Stimulated activated CD8-positive, alpha-beta memory T cell treated with anti-CD3 and anti-CD28 coated beads, Interleukin-4, amount 100 ng/mL, for 1 hour (primary cell): ENCODE measurements at places on chromosomes 6 and 20.

DNA sequence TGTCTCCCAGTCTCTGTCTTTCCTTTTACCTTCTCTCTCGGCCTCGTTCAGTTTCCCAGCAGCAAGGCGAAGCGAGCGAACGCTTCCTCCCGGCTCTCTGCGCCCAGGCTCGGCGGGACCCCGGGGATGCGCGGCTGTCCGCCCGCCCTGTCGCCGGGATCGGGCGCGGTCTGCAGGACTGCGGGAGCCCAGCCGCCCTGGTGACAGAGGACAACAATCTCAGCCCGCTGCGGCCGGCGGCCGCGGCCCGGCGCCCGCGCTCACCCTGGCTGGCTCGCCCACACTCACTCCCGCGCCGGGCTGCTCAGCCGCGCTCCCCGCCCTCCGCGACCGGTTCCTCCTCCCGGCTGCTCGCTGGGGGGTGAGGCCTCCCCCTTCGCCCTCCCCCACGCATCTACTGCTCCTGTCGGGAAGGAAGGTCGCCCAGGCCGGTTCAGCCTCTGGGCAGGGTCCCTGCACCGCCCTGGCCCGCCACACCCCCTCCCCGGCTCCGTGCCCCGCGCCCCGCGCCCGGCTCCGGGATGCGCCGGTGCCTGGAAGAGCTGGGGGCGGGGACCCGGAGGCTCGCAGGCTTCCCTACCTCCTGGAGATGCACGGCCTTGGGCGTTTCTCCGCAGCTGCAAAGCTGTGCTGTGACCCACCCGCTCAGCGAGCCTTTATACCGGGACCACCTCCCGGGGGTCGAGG is 410 bp downstream of the SYNE1 start:
- no peak for DNase-seq

GRCh38 chr6:13300643-13301590 is 27.4 kb downstream of the TBC1D7 start:
- DNase-seq: no peak

DNA sequence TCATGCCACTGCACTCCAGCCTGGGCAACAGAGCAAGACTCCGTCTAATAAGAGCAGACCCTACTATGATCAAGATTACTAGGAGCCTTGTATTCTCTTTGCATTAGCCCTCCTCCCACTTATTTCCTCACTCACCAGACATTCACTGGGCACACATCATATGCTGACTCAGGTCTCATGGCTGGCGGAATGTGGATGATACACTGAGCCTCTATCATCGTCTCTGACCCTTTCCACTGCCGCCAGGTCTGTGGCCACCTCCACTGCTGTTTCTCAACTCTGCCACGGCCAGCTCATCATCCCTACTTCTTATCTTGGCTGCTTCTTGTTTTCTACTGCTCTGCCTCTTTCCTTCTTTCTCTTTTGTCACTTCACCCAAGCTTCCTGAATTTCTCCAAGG is 161.0 kb downstream of the BACH2 start:
- DNase-seq: no peak

- no peak for DNase-seq
Measured at GRCh38 chr6:21496706-21497105, 96.8 kb upstream of the SOX4 start.

- DNase-seq: no peak
Measured at GRCh38 chr6:26221186-26221585, 134.0 kb downstream of the HFE start.

DNA sequence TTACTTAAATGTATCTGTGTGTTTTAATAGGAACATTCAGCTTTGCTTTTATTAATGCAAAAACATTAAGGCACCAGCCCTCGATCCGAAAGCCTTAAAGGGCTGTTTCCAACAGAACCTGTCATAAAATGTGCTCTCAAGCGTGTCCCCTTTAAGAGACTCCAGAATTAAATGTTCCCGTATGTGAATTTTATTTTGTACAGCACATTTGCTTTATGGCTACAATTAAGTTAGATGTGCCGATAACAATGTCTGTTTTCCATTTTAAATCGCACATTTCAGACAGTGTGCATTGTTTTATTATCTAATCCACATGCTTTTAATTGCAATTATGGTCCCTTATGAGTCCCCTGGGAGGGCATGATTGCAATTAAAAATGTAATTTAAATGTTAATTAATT is 198.9 kb downstream of the TSHZ2 start:
- DNase-seq: no peak

- no peak for DNase-seq
Measured at GRCh38 chr6:126890055-126890454, 228.4 kb upstream of the RSPO3 start.

DNA sequence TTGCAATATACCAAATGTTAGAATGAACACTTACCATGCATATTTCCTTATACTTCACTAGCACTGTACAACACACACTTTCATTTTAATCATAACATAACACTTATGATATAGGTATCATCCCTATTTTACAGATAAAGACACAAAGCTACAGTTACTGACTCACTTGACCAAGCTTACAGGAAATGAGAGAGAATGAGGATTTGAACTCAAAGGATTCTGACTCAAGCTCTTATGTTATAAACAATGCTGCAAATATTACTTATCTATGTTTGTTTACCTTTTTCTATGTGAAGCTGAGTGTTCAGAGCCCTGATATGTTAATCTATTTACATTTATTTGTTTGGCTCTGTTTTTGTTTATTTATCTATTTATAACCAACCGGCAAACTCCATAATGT is 245.4 kb downstream of the PTPRK start:
- no peak for DNase-seq

- no peak for DNase-seq
Measured at GRCh38 chr6:30763155-30763617, 18.8 kb upstream of the IER3 start.
